ENCODE measurements at places on chromosomes 1 and 21.

GRCh38 chr1:61498342-61498741, 226.6 kb downstream of the TM2D1 start:
- no peak for DNase-seq

DNA sequence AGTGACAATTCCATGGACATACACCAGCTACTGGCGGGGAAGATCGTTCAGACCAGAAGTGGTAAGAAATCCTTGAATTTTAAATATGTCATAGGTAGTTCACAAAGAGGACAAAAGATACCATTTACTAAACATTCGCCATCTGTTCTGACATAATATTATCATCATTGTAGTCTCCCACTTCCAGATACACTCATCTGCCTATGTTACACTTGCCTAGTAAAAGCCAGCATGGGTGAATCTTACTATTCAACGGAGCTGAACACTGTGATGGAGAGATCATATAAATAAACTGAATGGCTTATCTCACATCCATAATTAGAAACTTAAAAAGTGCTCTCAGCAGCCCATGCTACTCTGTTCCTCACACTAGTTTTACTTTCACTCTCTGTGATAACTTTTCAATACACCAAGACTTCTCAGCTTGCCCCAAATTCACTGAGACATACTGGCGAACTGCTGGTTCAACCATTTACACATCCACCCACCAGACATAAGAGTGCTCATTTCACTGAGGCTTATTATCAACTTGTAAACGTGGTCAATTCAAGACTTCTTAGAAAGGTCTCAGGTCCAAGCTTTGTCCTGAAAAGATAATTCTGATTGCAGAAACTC, 463 bp upstream of the PRRC2C start:
- no peak for DNase-seq

GRCh38 chr1:202576816-202577215, 133.4 kb downstream of the SYT2 start:
- no peak for DNase-seq

DNA sequence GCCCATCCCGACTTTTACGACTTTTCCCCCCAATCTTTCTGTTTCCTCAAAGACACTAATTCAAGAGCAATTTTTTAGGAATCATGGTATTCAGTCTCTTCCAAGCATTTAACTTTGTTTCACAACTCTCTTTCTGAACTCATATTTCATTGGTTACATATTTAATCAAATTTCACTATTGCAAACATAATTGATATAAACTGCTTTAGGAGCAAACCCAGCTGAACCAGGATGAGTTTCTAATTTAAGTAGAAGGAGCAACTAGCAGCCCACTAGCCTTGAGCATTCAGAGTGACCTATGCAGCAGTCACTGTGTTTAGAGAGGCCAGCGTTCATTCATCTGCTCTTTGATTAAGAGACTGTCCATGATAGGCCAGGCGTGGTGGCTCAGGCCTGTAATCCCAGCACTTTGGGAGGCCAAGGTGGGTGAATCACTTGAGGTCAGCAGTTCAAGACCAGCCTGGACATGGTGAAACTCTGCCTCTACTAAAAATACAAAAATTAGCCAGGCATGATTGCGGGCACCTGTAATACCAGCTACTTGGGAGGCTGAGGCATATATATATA, 1.8 kb downstream of the CELA2B start:
- no peak for DNase-seq

- no peak for DNase-seq
Measured at GRCh38 chr1:161827786-161828185, 61.7 kb downstream of the ATF6 start.

- no peak for DNase-seq
Measured at GRCh38 chr1:247845693-247846017, 4.0 kb upstream of the OR11L1 start.

GRCh38 chr1:240691909-240692705, 80.2 kb upstream of the GREM2 start:
- no peak for DNase-seq

DNA sequence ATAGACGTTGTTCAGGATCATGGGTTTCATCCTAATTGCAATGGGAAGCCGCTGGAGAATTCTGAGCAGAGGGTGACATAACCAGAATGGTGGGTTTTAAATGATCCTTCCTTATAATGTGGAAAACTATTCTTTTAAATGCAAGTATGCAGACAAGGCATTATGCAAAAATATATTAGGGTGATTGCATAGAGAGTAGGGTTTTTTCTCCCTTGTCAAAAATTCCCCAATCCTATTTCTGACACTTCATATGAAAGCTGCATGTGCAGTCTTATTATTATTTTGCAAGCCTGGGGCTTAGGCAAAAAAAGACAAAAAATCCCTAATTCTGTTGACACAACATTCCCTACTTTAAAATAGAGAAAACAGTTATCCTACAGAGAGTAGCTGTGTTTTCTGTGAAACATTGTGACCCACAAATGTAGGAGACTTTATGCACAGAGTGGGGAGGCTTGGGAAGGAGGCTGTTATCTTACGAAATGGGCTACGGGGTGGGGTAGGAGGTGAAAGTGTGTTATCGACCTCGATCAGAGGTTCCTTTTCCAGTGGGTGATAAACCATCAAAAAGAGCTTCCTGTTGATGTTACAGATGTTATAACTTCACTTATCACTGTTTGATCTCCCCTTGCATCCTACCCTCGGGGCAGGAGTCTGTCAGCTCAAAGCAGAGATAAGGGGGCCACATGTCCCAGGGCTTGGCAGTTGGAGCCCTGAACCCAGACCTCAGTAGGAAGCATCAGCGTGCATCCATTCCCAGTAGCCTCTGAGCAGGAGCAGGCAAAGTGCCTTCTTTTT, 27.2 kb downstream of the RHEX start:
- no peak for DNase-seq

DNA sequence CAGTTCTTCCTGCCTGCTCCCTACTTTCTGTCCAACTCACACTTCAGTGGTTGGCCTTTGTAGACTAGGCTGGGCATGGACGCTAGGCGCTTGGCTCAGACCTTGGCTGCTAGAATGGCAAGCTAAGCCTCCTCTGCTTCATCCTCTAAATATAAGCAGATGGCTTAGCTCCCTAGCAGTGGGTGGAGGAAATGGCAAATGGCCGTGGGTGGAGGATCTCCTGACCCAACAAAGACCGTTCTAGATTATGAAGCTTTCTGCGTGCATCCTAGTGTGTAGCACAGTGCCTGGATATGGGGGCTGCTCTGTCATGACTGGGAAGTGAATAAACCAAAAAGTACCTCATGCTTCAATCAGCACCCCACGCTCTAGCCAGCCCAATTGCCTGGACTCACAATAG, 10.4 kb upstream of the ETV3L start:
- no peak for DNase-seq

- DNase-seq = no peak
Measured at GRCh38 chr1:113835686-113836290, 23.5 kb upstream of the RSBN1 start.

- DNase-seq = no peak
Measured at GRCh38 chr1:180402551-180402950, 99.8 kb downstream of the ACBD6 start.

DNA sequence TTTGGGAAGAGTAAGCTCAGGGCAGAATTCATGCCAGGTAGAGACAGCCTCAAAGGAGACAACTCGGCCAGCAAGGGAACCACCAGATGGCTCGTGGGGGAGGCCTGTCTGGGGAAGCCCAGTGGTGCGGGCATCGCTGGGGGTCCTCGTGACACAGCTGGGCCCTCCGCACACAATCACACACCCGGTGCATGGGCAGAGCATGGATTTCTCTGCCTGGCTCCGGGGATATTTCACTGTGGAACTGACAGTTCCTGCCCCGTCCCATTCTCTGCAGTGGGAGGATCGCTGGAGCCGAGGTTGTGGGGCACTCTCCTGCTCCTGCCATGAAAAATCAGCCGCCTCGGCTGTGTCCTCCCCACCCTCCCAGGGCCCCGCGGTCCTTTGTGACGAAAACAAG, 108.0 kb downstream of the CRYAA start:
- DNase-seq = no peak

DNA sequence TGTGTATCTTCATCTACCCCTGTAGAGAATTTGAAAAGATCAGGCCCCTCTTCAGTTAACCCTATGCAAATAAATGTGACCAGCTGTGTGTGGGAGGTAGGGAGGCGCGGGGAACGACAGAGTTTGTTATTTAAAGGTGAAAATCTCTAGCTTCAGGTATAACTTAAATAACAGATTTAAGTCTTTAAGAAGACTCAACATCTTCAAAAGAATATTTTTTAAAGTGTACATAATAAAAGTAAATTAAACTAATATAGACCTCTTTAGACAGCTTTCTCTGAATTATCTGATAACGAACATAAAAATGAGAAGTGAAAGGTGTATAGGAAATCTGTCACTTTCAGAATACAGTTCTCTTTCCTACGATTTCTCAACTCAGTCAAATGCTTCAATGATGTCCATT, 16.0 kb downstream of the ANGPTL3 start:
- no peak for DNase-seq

GRCh38 chr1:114208714-114209113, 55.0 kb upstream of the SYT6 start:
- DNase-seq = no peak

All from CD4-positive, alpha-beta T cell treated with Interleukin-15 for 1 hour (primary cell).